ENCODE measurements at places on chromosomes 11 and 22. TPM values are rescaled to one million over a fixed set of nuclear protein-coding genes. Genes with fewer than 3 reads are reported as not detected.

The CASTOR1 gene
- 9.8 TPM for total RNA-seq

The RFPL1 gene
- not detected for total RNA-seq

The ROM1 gene
- 7.1 TPM for total RNA-seq

The FAM227A gene
- total RNA-seq, result 0.43 TPM

The P4HA3 gene
- 3.3 TPM for total RNA-seq

The DRICH1 gene
- 0.19 TPM for total RNA-seq

The HIC2 gene
- 3.8 TPM for total RNA-seq

The ADAMTS8 gene
- 3.4 TPM for total RNA-seq

The RHOD gene
- total RNA-seq, result 18.0 TPM

The ARL14EP gene
- 28.0 TPM for total RNA-seq

The PGGHG gene
- total RNA-seq, result 20.7 TPM

The SLC7A4 gene
- total RNA-seq, result 1.5 TPM

The SLC22A12 gene
- not detected for total RNA-seq

The SYT12 gene
- 0.37 TPM for total RNA-seq

The OR51I1 gene
- not detected for total RNA-seq

The MPEG1 gene
- 44.8 TPM for total RNA-seq

The DTX4 gene
- total RNA-seq, result 2.0 TPM

The C11orf97 gene
- not detected for total RNA-seq

The SHANK2 gene
- 0.67 TPM for total RNA-seq

The API5 gene
- 79.1 TPM for total RNA-seq

The XKR3 gene
- not detected for total RNA-seq

The CARD16 gene
- 13.2 TPM for total RNA-seq

The TEX54 gene
- total RNA-seq, result not detected

The ABCG4 gene
- total RNA-seq, result 0.23 TPM

The SCUBE2 gene
- total RNA-seq, result 2.5 TPM

The SSRP1 gene
- 41.6 TPM for total RNA-seq

The ART1 gene
- total RNA-seq, result not detected

The TCIRG1 gene
- total RNA-seq, result 105 TPM

The OR51B2 gene
- not detected for total RNA-seq

The LGALS12 gene
- total RNA-seq, result 1.1 TPM

The TIMP3 gene
- total RNA-seq, result 654 TPM

The GAS2 gene
- total RNA-seq, result 1.5 TPM

The CHRM1 gene
- not detected for total RNA-seq

The TMEM191C gene
- 0.51 TPM for total RNA-seq

The ASPHD2 gene
- total RNA-seq, result 0.67 TPM

The AP2A2 gene
- 117 TPM for total RNA-seq

The PLEKHB1 gene
- total RNA-seq, result 2.5 TPM

The PGM2L1 gene
- 4.1 TPM for total RNA-seq

The KRTAP5-6 gene
- total RNA-seq, result not detected

The FIBIN gene
- total RNA-seq, result 24.5 TPM

The KBTBD3 gene
- 4.7 TPM for total RNA-seq

The ANKK1 gene
- 0.23 TPM for total RNA-seq

The CDCA5 gene
- total RNA-seq, result 1.6 TPM

The LINC01488 gene
- not detected for total RNA-seq

The PRG3 gene
- not detected for total RNA-seq

The DKK3 gene
- total RNA-seq, result 117 TPM

Data from posterior vena cava (tissue), 2 donors.